EH (cell line): ENCODE measurements at places on chromosomes 7 and 10.

DNA sequence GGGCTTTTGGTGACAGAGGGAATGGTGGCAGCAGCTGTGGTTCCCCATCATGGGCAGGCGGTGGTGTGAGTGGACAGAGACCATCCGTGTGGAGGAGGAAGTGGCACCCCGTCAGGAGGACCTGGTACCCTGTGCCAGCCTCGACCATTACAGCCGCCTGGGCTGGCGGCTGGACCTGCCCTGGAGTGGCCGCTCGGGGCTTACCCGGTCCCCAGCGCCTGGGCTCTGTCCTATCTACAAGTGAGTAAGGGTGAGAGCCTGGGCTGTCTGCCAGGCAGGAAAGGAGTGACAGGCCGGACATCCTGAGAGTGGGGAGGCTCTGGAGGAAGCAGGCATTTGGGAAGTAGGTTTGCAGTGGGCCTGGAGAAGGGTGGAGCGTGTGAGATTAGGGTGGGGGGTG is 2.9 kb upstream of the ZNF467 start:
- peak; percentile 55 for DNase-seq

DNA sequence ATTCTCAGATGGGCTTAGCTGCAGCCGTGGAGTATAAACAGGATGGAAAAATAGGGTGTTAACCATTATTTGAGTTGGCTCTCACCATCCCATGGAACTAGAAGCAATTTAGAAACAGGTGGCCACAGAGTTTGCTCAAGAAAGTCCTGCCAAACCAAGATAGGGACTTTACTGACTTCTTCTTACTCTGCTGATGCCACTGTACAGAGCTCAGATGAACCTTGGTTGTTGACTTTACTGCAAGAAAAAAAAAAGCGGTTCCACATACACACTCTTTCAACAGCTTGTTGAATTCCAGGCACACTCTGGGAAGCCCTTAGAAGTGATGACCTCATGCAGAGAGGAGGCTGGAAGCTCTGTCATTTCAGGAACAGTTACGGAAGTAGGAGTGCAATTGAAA is 753.4 kb downstream of the NRG3 start:
- DNase-seq = no peak

GRCh38 chr10:116444527-116445142 is 17.0 kb downstream of the PNLIPRP3 start:
- peak; percentile 42 for DNase-seq

DNA sequence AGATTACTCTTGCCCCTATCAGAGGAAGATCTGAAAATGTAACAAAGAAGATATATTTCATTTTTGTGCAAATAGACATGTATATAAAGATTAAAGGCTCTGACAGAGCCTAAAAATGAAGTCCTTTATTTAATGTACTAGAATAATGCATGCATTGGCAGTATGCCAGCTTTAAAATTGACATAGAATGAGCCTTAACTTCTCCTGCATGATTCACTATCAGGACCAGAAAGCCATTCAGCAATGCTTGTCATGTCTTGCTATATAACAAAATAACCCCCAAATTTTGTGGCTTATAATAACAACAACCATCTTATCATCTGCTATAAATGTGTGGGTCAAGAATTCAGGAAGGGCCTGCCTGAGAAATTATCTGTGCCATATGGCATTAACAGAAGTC is 411.9 kb downstream of the GRM8 start:
- no peak for DNase-seq

- DNase-seq = no peak
These were observed 6.6 kb upstream of the FEZF1 start for GRCh38 chr7:122311050-122311700.

GRCh38 chr10:126917975-126918908 is 13.0 kb downstream of the DOCK1 start:
- DNase-seq = no peak

- DNase-seq = no peak
These were observed 116.2 kb downstream of the BAMBI start for GRCh38 chr10:28793482-28793881.

DNA sequence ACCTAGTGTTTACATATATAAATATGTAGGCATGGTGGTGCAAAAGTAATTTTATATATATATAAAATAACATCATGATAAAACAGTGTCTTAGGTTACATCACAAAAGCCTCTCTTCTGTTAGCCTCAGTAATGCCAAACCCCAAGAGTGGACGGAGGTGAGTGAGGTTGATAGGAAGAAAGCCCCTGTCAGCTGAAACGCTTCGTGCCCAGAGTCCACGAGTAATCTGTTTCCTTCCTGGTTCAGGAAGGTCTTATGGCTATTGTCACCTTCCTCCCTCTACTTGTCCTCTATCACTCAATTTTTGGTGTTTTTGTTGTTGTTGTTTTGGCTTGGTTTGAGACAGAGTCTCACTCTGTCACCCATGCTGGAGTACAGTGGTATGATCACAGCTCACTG is 41.5 kb downstream of the THNSL1 start:
- DNase-seq = no peak

DNA sequence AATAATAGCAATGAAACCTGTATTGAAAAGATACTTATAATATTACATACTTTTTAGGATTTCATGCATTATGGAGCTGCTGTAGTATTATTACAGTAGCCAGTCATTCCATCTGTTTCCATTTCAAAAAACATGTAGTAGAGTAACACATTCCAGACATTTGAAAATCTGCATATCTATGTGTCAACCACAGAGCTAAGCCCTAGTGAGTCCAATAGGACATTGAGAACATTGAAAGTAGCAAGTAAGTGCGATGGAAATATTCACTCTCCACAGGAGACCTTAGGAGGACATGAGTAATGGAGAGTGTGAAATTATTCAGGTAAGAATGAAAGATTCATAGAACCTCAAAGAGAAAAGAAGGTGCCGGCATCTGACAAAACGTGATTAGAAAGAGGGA is 15.3 kb downstream of the NSMCE4A start:
- no peak for DNase-seq

DNA sequence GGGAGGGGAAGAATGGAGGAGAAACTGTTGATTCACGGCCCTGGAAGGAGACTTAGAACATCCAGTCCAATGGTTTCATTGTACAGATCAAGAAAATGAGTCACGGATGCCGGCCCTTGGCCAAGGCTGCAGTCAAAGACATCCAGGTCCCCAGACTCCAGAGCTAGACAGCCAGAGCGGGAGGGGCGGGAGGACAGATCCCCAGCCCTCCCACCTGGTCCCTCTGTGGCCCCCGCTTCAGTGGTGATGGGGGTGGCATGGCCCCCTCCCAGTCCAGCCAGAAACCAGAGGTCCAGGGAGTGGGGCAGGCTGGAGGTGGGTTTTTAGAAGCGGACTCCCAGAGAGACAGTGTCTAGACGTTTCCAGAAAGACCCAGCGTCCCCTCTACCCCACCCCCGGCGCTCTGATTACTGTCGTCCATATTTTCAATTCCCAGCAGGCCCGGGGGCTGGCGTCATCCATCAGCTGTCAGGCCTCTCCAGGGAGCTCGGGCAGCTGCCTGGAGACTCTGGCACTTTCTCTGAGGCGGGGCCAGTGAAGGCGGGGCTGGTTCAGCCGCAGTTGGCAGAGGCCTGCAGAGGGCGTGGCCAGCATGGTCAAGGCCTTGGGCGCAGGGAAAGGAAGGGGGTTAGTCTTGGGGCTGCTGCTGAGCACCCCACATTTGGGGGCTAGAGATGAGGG is 8.0 kb upstream of the HSPB1 start:
- peak; percentile 98 for DNase-seq

- no peak for DNase-seq
These were observed 79.1 kb upstream of the RET start for GRCh38 chr10:42997849-42998165.

- no peak for DNase-seq
These were observed 16.3 kb upstream of the ZMIZ1 start for GRCh38 chr10:79052291-79053080.

DNA sequence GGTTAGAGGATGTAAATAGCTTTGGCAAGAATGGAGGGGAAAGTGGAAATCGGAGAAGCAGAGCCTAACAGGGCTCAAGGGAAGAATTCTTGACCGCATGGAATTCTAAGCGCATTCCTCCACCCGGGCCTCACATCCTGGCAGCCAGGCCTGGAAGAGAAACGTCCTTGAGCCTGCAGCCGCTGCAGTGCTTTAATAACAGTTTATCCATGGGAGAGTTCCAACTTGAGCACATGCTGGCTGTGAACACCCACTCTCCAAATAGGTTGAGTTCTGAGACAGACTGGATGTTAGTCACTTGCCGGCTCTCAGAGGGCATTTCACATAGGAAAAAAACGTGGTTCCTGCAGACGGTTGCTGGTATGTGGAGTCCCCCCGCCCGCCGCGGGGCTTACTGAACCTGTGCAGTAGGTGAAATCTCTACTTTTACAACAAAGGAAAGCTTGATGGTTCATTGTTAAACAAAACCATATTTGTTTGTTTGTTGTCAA is 61.4 kb upstream of the STEAP1B start:
- peak; percentile 100 for DNase-seq

DNA sequence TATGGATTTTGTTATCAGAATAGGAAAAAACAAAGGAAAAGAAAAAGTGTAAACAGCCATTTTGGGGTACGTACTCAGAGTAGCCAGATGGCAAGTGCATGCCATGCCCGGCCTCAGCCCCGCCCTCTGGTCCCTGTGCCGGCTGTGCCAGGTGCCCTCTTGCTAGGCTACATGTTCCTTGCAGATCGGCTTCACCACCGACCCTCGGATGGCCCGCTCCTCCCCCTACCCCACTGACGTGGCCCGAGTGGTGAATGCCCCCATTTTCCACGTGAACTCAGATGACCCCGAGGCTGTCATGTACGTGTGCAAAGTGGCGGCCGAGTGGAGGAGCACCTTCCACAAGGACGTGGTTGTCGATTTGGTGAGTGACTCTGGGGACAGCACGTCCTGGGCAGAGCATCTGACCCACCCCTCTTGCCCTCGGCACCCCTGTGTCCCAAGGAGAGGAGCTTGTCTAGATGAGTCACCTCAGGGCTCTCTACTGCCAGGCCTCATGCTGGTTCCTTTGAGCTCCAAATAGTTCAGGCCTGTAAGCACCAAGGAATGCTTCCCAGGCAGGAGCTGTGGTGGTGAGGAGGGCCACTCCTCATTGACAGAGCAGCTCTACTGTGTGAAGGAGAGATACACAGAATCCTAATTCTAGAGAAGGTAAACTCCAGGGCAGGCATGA is 54.9 kb upstream of the ZMIZ2 start:
- DNase-seq = peak; percentile 91

DNA sequence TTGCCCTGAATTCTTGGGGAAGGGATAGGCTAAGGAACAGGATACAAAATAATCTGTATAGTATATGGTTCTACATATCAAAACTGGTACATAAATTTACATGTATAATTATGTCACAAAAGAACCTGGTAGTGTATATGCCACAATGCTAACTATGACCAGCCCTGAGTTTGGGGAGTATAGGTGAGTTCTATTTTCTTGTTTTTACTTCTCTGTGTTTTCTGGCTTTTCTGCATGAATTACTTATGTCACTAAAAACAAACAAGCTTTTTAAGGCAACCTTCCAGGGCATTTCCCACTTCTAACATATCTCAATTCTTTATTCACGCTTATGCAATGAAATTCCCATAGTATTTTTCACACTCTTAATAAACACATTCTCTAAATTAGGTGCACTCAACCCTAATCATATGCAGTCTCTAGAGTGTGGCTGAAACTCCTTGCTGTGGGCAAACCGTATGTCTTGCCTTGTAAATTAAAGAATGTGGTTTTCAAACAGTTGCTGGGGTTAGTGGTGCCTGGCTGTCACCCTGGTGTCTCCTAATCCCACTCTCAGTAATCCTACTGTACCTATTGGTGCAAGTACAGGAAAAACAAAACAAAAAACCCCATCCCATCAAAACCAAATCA is 14.0 kb upstream of the INSIG1 start:
- DNase-seq = no peak

- DNase-seq = no peak
These were observed 93.0 kb upstream of the RSU1 start for GRCh38 chr10:16909961-16910792.

GRCh38 chr10:72802763-72803505 is 90.6 kb upstream of the OIT3 start:
- peak; percentile 69 for DNase-seq

GRCh38 chr7:105297309-105297708 is 91.4 kb downstream of the SRPK2 start:
- DNase-seq = no peak

DNA sequence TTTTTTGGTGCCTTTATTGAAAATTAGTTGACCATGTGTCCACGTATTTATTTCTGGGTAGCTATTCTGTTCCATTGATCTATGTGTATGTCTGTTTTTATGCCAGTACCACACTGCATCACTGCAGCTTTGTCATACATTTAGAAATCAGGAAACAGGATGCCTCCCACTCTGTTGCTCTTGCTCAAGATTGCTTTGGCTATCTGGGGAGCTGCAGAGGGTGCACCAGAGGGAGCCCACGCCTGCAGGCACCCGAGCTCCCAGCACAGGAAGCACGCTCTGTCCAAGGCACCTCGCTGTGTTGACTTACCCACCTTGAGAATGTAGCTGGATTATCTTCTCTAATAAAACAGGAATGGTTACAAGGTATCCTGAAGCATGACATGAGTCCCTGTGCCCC is 301.7 kb downstream of the TCERG1L start:
- DNase-seq = no peak

- DNase-seq = no peak
These were observed 45.8 kb upstream of the BTBD16 start for GRCh38 chr10:122225330-122225729.

DNA sequence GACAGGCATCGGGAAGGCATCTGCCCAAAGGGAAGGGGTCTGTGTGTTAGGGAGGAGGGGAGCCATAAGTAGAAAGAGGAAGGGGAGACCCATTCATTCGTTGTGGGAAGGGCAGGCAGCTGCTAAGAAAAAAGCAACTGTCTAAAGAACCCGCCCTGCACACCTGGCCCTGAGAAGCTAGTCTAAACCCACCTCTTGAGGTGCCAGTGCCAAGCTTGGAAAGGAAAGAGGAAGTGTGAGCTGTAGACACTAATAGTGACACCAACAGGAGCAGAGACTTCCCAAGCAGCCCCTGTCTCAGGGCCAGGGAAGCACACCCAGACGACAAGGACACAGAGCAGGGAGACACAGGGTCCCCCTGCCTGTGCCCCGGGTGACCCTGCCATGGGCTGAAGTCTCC is 40.8 kb upstream of the PRSS58 start:
- DNase-seq = no peak

DNA sequence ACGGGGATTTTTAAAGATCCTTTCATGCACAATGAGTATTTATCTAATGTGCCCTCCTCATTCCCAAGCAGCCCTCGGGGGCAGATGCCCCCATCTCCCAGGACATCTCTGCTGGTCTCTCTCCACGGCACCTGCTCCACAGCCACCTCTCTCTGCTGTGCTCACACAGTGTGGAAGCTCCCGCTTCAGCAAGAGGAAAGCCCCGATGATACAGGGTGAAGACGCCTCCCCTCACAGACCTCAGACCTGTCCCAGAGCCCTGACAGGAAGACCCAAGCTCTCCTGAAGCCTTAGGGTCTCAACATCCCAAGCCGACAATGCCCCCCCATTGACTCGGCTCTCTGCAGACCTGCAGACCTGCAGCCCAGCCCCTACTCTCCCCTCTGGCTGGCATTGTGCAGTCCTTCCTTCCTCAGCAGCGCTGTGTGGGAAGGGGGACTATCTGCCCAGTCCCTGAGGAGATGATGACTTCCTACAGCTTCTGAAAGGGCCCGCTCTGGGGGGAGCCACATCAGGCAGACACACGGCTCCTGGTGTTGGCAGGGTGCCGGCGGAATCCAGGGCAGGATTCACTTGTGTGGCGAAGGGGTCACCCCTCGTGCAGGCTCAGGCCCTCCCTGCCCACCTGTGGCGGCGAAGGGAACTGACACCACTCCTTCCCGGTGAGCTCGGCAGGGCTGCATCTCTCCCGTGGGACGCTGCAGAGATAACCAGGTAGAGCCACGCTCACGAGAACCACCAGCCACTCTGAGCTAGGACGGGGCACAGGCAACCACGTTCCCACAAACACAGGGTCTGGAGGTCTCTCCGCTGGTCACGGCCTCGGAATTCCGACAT is 61.8 kb downstream of the PTPRN2 start:
- DNase-seq = no peak
